ENCODE measurements at places on chromosomes 13 and 19. TPM values are rescaled to one million over a fixed set of nuclear protein-coding genes. Genes with fewer than 3 reads are reported as not detected.

DNA sequence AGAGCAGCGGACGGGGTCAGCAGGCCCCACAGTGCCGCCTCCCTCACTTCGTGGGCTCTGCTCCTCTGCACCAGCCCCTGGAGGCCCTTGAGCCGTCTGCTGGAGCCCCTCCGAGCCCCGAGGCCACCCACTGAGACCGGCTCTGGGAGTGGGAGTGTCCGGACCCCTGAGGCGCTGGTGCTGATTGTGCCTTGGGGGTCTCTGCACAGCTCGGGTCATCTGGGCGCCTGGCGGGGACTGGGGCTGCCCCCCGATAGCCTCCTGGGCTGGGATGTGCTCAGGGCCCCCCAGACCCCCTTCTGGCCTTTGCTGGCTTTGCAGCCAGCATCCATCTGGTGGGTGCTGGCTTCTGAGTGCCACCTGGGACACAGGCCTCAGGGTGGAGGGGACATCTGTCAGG lies 15.4 kb downstream of the CBARP start:
- DNase-seq: no peak
- H3K27me3 ChIP-seq: no peaks in the 10 kb centered on the region
- H3K4me1 ChIP-seq: peaks cover 50% of the 10 kb centered on the region
- no peak overlapping the region for H3K27ac ChIP-seq
- H3K36me3 ChIP-seq: peaks cover 79% of the 10 kb centered on the region

DNA sequence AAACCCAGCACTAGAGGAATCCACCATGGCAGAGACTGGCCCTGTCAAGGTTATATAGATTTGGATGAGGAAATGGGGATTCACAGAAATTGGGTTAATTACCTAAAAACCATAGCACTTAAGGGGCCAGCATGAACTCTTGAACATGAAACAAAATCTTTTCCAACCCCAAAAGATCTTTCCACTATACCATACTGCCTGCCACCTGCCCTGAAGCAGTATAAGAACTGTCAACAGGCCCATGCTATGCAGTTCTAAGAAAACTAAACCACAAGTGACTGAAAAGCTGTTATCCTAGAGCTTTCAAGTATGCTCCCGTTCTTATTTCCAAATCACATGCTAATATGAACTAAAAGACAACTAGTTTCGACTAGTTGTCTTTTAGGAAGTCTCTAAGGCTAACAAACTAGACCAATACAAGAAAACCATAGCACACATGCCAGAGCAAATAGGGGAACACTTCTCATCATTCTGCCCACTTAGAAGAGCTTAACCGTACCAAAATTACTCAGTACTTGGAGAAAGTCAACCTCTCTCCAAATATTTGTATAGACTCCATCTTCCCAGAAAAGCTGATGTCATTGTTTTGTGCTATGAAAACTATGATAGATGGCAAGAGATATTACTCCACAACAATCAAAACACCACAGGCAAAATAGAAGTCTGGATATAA lies 27.5 kb downstream of the HSPH1 start:
- H3K27ac ChIP-seq: no peak overlapping the region
- no peak overlapping the region for H3K4me3 ChIP-seq
- no peaks in the 10 kb centered on the region for H3K27me3 ChIP-seq
- no peaks in the 10 kb centered on the region for H3K4me1 ChIP-seq
- H3K36me3 ChIP-seq: peaks cover 12% of the 10 kb centered on the region
- DNase-seq: no peak

CAMSAP3 gene
- 0.04 TPM for total RNA-seq

JSRP1 gene
- total RNA-seq: 73.2 TPM

DNA sequence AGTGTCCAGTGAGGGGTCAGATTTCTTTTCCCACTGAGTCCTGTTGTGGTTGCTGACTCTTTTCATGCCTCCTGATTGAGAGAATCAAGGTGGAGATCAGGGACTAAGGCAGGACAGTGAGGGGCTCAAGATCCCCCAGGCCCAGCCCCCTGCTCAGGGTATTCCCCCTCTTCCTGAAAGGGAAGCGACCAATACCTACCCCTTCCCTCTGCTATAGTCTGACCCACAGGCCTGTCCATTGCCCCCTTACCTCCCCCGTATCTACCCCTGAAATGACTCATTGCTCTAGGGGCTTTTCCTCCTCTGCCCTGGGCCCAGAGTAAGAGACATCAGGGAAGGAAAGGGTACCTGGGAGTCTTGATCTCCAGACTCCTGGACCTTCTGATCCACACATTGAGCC lies 1320.5 kb downstream of the UQCRFS1 start:
- no peaks in the 10 kb centered on the region for H3K36me3 ChIP-seq
- H3K27me3 ChIP-seq: no peaks in the 10 kb centered on the region
- no peak overlapping the region for H3K27ac ChIP-seq
- H3K4me1 ChIP-seq: no peaks in the 10 kb centered on the region
- no peak for DNase-seq

CRX gene
- total RNA-seq: not detected

ZNF729 gene
- total RNA-seq: 0.04 TPM

DNA sequence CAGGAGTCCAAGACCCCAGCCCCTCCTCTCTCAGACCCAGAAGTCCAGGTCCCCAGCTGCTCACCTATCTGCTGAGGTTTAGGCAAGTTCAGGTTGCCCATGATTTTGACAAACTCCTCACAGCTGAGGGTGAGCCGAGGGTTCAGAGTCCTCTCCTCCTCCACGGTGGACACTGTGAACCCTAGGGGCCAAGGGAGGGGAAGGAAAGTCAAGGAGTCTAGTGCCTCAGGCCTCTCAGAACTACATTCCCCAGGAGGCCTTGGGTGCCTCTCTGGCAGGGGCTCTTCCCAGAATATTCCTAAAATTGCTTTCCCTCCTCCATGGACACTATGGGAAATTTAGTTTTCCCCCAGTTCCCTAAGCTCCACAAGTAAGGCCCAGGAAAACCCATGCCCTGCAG lies 3.3 kb upstream of the PHLDB3 start:
- peaks cover 19% of the 10 kb centered on the region for H3K4me1 ChIP-seq
- no peak overlapping the region for H3K27ac ChIP-seq
- no peak overlapping the region for H3K4me3 ChIP-seq
- no peak for DNase-seq
- no peaks in the 10 kb centered on the region for H3K27me3 ChIP-seq

GRCh38 chr19:31347354-31347753 lies 1.9 kb downstream of the TSHZ3 start:
- peaks cover 30% of the 10 kb centered on the region for H3K4me1 ChIP-seq
- H3K27ac ChIP-seq: no peak overlapping the region
- DNase-seq: no peak
- peak overlapping the region; percentile 75 for H3K4me3 ChIP-seq
- peaks cover 6% of the 10 kb centered on the region for H3K27me3 ChIP-seq
- peaks cover 2% of the 10 kb centered on the region for H3K36me3 ChIP-seq

- no peaks in the 10 kb centered on the region for H3K27me3 ChIP-seq
- H3K4me3 ChIP-seq: no peak overlapping the region
- H3K27ac ChIP-seq: no peak overlapping the region
- DNase-seq: peak; percentile 76
These were observed 32.6 kb downstream of the ERCC5 start for GRCh38 chr13:102878481-102878880.

GRCh38 chr13:38883783-38884182 lies 106.8 kb downstream of the STOML3 start:
- H3K4me3 ChIP-seq: no peak overlapping the region
- H3K4me1 ChIP-seq: no peaks in the 10 kb centered on the region
- no peaks in the 10 kb centered on the region for H3K27me3 ChIP-seq
- H3K36me3 ChIP-seq: no peaks in the 10 kb centered on the region
- DNase-seq: no peak

DNA sequence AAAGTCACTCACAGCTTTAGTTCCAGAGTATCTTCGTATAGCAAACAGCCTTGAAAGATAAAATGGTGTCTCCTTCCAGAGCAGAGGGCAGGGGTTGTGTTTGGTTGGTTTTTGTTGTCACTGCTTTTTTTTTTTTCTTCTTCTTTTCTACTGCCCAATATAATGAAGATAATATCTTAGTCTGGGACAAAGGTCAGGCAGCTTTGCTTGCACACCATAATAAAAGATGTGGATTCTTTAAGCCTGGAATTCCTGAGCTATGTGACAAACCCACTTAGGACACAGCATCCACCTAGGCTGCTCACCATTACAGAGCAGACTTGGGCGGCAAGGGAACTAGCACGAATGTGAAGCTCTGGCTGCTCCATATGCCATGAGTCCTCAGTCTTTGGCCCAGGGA lies 165.6 kb upstream of the MIR17HG start:
- no peaks in the 10 kb centered on the region for H3K27me3 ChIP-seq
- no peak overlapping the region for H3K4me3 ChIP-seq
- peaks cover 2% of the 10 kb centered on the region for H3K4me1 ChIP-seq
- no peak overlapping the region for H3K27ac ChIP-seq
- DNase-seq: no peak
- no peaks in the 10 kb centered on the region for H3K36me3 ChIP-seq

DNA sequence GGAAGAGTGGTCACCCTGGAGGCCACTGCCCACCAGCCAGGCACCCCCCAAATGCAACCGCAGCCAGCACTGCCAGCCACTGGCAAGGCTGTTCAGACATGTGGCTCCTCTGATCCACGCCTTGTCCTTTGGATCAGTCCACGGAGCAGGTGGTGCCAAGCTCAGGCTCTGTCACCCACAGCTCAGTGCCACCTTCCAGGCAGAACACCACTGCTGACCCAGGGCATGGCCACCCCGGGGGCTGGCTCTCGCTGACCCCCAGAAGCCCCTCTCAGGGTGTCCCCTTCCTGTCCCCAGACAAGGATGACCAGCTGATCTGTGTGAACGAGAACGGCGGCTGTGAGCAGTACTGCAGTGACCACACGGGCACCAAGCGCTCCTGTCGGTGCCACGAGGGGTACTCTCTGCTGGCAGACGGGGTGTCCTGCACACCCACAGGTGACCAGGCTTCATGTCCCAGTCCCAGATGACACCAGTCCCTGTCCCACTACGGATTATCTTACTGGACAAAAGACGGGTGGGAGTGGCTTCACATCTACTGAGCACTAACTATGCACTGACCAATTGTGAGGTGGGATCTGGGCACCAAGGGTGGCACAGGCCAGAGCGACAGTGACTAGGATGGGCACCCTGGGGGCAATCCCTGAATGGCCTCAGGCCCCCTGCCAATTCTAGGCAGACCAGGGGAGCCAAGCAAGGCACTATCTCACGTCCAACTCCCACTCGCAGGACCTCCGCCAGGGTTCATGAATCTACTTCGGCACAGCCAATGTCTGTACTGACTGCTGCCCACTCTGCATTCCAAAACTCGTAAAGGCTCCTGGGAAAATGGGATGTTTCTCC lies 7.0 kb upstream of the F10 start:
- no peak overlapping the region for H3K4me3 ChIP-seq
- DNase-seq: no peak
- peaks cover 30% of the 10 kb centered on the region for H3K27me3 ChIP-seq
- H3K27ac ChIP-seq: no peak overlapping the region

DNA sequence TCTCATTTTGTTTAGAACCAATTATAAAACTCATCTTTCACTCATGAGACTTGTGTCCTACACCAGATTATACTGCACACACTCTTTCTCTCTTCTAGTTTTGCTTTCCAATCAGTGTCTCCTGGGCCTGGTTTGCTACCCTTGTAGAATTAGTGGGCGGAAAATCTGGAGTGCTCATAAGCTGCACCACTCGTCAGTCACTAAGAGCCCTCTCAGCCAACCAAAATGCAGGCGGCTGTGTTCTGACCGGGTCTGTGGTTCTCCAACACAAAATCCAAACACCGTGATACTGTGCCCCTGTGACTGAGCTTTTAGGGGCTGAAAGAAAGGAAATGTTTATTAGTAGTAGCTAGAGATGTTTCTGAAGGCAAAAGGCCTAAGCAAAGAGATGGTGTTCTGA lies 83.7 kb upstream of the OBI1 start:
- no peaks in the 10 kb centered on the region for H3K27me3 ChIP-seq
- no peak overlapping the region for H3K27ac ChIP-seq
- no peaks in the 10 kb centered on the region for H3K36me3 ChIP-seq

HS6ST3 gene
- total RNA-seq: 0.80 TPM

CFAP97D2 gene
- total RNA-seq: not detected

FLT1 gene
- 16.1 TPM for total RNA-seq

- H3K4me3 ChIP-seq: no peak overlapping the region
- H3K27me3 ChIP-seq: no peaks in the 10 kb centered on the region
- H3K36me3 ChIP-seq: peaks cover 7% of the 10 kb centered on the region
- H3K27ac ChIP-seq: no peak overlapping the region
- H3K4me1 ChIP-seq: peaks cover 4% of the 10 kb centered on the region
These were observed 101.2 kb downstream of the TNFRSF19 start for GRCh38 chr13:23671377-23671776.

GRCh38 chr19:38252385-38252784 lies 3.8 kb downstream of the PPP1R14A start:
- H3K27ac ChIP-seq: peak overlapping the region; percentile 90
- no peak overlapping the region for H3K4me3 ChIP-seq
- H3K36me3 ChIP-seq: peaks cover 2% of the 10 kb centered on the region
- no peaks in the 10 kb centered on the region for H3K27me3 ChIP-seq

RFXANK gene
- 125 TPM for total RNA-seq

- no peaks in the 10 kb centered on the region for H3K27me3 ChIP-seq
- no peak overlapping the region for H3K27ac ChIP-seq
- H3K4me3 ChIP-seq: no peak overlapping the region
- H3K36me3 ChIP-seq: no peaks in the 10 kb centered on the region
- peak; percentile 77 for DNase-seq
These were observed 21.8 kb upstream of the NAXD start for GRCh38 chr13:110593430-110594130.

DNA sequence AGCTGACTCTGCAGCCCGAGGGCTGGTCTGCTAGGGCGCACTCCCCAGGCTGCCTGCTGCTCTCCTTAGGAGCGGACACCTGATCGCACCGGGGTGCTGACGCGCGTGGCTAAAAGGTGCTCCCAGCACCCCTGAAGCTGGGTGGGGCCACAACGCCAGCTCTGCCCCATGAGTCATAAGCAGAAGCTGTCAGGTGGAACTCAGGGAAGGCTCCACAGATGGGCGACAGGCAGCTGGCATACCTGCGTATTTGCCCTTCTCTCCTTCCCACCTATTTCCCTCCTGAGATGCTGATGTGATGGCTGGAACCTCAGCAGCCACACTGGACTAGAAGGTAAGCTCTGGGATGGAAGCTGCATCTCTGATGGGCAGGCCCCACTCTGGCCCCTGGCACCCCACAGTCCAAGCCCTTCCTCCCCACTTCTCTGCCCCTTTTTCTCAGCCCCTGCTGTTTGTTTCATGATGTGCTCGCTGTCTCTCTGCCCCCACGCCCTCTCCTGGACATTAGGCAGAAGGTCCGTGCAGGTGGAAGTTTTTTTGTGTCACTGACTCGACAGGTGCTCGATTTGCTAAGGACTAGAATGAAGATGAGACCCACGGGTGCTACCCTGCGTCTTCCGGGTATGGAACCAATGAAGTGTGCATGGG lies 30.3 kb upstream of the CACTIN start:
- no peaks in the 10 kb centered on the region for H3K27me3 ChIP-seq
- no peak overlapping the region for H3K27ac ChIP-seq
- peaks cover 78% of the 10 kb centered on the region for H3K36me3 ChIP-seq
- no peak overlapping the region for H3K4me3 ChIP-seq
- no peak for DNase-seq

POU2F2 gene
- 0.35 TPM for total RNA-seq

GRCh38 chr13:50645092-50645491 lies 198.4 kb downstream of the DLEU7 start:
- H3K4me3 ChIP-seq: no peak overlapping the region
- H3K4me1 ChIP-seq: no peaks in the 10 kb centered on the region
- H3K27me3 ChIP-seq: no peaks in the 10 kb centered on the region
- no peaks in the 10 kb centered on the region for H3K36me3 ChIP-seq
